ENCODE measurements at places on chromosomes 3 and 15.
A peak's percentile ranks its signal among the peaks of the same experiment; 100 is the strongest.

DNA sequence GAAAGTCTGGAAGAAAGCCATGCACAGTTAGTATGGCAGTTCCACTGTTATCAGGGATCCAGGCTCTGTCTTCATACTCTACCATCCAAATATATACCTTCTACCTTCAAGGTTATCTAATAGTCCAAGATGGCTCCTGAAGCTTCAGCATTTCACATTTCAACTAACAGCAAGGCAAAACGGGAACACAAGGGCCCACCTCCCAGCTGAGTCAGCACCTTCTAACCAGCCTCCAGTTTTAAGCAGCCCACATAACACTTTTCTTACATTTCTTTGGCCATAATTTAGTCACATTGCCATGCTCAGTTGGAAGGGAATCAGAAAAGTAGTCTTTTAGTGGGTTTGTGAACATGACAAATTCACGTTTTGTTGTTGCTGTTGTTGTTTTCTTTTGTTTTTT, 15.4 kb upstream of the MSL2 start:
- DNase-seq, result no peak

GRCh38 chr3:3286014-3286413, 106.5 kb upstream of the CRBN start:
- no peak for DNase-seq

DNA sequence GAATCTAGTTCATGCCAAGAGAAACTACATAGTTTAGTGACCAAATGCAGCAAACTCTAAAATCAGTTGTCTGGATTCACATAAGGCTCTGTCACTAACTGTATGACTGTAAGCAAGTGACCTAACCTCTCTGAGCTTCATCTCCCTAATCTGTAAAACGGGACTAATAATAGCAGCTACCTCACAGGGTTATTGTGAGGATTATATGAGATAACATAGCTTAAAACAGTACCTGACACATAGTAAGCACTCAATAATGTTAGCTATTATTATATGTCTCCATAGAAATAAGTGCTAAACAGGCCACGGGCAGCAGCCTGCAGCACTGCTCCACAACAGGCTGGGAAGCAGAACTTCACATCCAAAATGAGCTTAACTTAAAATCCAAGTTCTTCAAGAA, 30.2 kb downstream of the NPTN start:
- no peak for DNase-seq

- DNase-seq, result no peak
These were observed 198.2 kb downstream of the SLCO3A1 start for GRCh38 chr15:92051716-92052115.

GRCh38 chr3:17553080-17553479, 189.4 kb downstream of the TBC1D5 start:
- no peak for DNase-seq

- DNase-seq, result no peak
These were observed 31.6 kb downstream of the FILIP1L start for GRCh38 chr3:100082714-100083113.

DNA sequence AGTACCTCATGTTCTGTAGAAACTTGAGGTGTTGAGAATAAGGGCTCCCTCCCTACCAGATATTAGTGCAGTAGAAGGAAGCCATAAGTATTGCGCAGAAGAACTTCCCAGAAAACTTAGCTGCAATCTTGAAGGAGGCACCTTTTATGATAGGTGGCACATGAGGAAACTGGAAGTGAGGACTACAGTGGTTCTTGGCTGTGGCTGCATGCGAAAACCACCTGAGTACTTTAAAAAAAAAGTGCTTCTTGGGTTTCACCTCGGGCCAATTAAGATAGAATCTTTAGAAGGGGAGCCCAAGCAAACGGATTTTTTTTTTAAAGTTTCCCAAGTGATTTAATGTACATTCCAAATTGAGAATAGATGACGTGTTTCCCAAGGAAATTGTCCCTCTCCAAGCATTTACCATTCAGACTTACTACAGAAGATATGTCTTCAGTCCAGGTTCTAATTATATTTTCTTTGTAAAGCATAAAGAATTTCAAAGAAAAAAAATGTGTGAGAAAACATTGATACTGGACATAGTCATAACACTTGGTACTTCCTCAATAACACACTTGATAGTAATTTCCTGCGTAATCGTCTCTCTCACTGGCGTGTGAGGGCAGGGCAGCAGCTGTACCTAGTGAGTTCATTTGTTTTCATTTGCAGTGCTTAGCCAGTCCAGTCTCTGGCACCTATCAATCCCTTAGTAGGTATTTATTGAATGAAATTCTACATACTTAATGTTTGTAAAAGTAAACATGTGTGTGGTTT, 12.3 kb upstream of the NR1I2 start:
- DNase-seq, result no peak

DNA sequence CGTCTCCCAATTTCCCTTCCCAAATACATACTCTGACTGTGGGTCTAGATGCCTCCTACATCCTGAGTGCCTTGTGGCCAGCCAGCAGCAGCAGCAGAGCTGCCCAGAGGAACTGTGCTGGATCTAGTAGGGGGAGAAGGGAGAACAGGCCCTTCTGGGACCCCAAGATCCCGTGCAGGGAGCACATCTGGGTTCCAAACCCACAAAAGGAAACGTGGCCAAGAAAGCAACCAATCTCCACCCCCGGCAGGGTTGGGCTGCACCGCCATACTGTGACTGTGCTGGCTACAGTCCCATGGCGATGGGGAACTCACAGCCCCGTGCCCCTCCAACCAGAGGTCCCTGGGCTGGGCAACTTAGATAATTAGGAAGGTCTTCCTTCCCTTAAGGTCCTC, 86.3 kb downstream of the PPCDC start:
- no peak for DNase-seq

DNA sequence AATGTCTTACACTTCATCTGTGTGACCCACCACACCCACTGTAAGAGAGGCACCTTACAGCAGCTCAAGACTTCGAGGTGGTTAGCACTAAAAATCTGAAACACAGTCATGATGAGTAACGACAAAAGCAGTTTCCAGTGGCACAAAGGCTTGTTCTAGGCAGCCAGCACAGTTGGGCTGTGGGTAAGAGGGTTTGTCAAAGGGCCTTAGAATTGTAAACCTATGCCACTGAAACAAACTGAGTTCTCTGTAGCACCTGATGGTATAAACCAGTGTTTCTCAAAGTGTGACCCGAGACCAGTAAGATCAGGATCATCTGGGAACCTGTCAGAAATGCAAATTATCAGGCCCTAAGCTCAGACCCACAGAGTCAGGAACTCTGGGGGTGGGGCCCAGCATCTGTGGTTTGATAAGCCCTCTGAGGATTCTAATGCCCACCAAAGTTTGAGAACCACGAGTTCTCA, 36.5 kb downstream of the DAPK2 start:
- DNase-seq, result no peak

DNA sequence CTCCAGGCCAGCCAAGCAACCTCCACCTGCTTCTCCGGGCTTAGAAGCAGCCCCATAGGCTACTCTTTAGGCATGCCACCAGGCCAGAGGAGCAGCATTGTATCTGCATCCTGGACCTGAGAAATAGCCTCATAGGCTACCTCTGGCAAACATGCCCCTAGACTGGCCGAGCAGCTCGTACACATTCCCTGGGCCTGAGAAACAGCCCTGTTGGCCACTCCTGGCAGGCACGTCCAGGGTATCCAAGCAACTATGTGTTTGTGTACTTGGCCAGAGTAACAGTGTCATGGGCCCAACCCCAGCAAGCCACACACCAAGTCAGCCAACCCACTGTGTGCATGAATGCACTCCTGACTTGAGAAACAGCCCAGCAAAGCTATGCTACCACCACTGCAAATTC, 498.7 kb upstream of the CDIN1 start:
- no peak for DNase-seq

- no peak for DNase-seq
These were observed 332.5 kb upstream of the TBL1XR1 start for GRCh38 chr3:177529716-177530335.

DNA sequence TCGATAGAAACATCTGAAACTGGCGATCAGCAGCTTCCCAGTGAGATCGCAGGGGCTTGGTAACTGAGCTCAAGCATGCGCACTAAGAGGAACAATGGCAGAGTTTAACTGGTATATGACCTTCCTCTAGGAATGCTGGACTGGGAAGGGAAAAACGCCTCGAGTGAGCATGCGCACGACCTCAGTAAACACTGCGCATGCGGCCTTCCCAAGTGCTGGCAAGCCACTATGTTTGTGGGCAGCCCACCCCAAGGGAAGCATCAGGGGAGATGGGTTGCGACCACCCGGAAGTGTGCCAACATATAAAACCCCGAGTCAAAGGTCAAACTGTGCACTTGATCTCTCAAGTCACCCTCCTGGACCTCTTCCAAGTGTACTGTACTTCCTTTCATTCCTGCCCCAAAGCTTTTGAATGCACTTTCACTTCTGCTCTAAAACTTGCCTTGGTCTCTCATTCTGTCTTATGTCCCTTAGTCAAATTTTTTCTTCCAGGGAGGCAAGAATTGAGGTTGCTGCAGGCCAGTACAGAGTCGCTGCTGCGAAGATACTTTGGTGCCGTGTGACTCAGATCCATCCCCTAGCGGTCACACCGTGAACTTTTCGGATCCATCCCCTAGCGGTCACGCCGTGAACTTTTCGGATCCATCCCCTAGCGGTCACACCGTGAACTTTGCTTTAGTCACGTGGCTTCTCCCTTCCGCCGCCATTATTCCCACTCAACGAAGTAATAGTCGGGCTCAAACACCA, 243.3 kb downstream of the FAM43A start:
- peak; percentile 58 for DNase-seq

DNA sequence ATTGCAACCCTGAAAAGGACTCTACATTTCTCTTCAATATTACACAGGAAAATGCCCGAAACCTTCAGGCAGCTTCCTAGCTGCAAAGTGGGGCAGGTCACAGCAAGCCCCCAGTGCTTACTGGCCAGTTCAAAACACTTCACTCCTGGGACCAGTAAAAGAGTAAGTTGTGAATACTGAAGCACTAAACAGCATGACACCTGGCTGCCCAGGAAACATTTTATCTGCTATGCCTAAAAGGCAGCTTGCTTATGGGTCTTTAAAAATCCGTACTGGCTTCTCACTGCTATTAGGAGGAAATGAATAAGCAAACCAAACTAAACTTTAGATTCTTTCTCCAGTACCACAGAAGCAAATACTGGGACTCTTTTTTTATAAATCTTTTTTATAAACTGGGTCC, 457.9 kb upstream of the ALCAM start:
- no peak for DNase-seq

DNA sequence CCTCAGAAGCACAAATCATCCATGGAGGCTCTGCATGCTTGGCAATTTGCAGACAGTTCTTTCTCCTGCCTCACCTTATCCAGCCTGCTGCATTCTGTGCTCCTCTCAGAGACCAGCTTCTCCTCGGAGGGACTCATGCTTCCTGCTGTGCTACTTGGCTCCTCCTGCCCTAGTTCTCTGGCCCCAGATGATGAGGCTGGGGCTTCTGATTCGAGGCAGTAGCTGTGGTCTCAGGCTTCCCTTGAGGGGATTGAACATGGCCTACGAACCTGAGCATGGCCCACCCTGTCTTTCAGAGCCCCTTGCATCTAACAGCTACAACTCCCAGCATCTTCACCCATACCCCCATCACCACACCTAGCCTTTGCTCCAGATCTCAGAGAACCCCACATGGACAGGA, 6.7 kb downstream of the VIPR1 start:
- no peak for DNase-seq

DNA sequence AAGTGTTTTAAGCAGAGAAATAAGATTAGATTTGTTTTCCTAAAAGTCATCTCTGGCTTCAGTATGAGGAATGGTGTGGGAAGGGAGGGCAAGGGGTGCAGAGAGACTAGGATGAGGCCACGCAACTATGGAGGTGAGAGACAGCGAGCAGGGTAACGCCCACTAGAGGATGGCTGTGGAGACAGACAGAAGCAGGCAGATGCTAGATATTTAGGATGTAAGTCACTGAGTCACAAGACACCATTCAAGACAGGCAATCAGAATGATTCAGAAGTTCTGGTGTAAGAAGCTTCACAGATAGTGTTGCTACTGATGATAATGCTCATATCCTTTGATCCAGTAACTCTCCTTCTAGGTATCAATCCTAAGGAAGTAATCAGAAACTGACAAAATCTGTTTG, 19.1 kb downstream of the HSPBAP1 start:
- DNase-seq, result no peak

- DNase-seq, result no peak
These were observed 24.4 kb downstream of the SLC2A2 start for GRCh38 chr3:171001957-171002694.

- DNase-seq, result no peak
These were observed 45.8 kb upstream of the PPP4R2 start for GRCh38 chr3:72950801-72951200.

DNA sequence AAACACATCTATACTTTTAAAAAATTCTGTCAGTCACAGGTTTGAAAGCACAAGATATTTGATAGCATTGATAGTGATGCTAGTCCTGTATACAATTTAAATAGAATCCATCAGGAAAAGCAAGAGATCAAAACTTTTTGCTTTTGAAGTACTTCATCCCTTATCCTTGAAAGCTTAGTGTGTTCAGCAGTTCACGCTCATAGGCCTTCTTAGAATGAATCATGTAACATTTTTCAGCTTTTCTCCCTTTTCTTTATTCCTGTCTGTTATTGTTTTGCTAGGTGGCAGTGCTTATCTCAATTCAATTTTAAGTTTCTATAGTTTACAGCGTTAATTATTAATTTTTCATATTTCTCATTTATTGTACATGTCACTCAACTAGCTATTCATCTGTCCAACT, 69.1 kb downstream of the FGF7 start:
- DNase-seq, result no peak

DNA sequence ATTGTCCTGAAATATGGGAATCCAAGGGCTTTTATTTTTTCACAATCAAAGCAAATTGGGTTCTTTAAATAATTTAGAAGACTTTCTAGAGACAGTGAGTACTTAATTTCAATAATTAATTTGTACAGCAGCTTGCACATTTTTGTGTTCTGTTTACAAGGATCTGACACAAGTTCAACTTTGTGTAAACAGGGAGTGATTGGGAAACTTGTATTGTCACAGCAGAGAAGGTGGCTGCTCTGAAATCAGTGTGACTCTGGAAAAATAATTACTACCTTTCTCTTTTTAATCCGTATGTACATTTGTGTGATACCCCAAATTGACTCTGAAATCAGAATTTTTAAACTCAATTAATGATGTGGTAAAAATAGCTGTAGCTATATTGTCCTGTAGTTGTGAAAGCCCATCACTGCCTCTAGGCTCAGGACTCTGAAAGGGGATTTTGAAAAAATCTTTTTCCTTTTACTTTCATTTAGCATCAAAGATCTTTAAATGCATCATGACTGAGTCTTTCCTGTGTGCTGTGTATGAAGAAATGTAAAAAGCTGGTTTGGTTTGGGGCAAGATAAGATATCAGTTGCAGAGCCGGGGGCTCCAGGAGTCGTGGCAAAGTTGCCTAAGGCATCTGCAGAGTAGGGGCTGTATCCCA, 45.1 kb downstream of the MFSD1 start:
- DNase-seq, result no peak

- DNase-seq, result no peak
These were observed at the start of gene RETNLB for GRCh38 chr3:108757404-108757982. RETNLB (minus strand) TSS chr3:108757410; CDS start chr3:108757185, 225 bp downstream.

DNA sequence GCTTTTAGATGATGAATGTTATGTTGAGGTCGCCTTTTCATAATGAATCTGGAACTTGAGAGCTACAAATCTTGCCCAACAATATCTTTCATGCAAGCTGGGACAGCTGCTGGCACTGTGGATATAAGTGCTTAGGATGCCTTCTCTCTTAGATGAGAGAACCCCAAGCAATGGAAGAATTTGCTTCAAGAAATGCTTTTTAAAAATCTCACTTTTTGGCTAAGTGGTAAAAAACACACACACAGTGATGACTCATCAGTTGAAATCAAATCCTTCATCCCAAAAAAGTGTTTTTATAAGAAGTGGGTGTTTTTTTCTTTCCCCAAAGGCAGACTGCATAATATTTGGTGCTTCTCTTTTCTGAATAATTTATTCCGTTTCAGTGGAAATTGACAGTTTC, 38.4 kb upstream of the GALNT15 start:
- DNase-seq, result no peak

Data from right atrium auricular region (tissue), 2 donors.